ENCODE measurements at places on chromosomes 6 and 20.

DNA sequence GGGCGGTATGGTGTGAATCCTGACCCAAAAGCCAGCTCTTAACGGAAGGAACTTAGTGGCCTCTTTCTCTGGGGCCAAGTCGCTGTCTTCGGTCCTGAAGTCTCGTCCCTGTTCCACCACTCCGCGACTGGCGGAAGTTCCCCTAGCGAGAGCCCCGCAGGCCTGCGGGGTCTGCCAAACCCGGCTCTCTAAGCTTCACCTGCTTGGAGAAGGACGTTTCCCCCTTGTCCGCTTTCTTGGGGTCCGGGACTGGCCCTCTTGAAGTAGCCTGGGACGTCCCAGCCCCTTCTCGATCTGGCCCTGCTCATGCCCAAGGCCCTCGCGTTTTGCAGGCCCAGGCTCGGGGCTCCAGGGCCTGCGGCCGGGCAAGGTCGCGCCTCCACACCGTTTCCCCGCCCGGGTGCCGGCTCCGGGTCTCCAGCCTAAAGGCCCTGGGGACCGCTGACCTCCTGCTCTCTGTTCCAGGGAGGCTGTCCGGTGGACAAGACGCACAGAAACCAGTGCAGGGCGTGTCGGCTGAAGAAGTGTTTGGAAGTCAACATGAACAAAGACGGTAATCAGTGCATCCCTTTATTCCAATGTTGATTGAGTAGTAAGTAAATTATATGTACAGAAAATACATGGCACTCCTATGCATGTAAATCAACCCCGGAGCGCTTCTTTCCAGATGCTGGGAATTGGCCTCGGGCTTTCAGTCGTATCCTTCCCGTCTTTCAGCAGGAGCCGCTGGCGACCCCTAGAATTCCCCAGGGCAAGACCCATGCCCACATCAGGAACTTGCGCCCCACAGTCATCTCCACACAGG, 8.8 kb downstream of the NR2E1 start:
- DNase-seq, result no peak

DNA sequence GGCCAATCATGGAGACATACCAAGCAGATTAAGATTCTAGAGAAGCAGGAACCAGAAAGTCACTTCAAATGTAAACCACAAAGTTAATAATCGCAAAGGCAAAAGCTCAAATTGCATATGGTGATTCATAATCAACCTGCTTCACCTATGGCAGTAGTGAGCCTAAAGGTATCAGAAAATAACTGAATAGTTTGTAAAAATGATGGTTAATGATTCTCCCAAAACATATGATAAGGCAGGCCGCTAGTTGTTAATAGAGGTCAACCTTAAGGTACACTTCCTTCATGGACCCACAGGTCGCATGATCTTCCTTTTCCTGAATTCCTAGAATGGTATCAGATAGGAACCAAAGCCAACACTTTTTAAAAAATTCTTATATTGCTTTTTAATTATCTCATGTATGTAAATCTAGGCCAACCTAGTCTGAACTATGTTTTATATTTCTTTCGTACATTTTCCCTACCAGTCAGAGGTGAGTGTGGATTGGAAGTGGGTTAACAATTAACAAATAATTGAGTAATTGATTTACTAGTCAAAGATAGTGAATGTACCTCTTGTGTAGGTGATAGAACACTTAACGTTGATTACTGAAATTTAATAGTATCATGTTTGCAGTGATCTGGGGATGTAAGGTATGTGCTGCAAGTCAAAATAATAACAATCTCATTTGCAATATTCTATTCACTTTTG, 16.4 kb downstream of the TAAR2 start:
- DNase-seq, result no peak

DNA sequence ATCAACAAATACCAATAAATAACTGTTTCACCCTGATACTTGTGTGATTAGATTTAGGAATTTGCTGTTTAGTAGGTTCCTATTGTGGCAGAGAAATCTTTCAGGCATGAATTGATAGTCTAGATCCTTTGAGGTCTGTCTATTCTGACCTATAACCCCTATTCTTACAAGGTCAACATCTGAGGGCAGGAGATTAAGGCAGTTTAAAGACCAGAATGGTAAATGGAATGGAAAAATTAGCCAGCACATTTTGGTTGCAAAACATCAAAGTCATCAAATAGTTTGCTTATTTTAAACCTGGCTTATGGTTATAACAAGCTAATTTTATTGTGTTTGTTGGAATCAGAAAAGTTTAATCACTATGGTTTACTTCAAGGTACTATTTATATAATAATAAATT, 78.4 kb downstream of the LIN28B start:
- no peak for DNase-seq

DNA sequence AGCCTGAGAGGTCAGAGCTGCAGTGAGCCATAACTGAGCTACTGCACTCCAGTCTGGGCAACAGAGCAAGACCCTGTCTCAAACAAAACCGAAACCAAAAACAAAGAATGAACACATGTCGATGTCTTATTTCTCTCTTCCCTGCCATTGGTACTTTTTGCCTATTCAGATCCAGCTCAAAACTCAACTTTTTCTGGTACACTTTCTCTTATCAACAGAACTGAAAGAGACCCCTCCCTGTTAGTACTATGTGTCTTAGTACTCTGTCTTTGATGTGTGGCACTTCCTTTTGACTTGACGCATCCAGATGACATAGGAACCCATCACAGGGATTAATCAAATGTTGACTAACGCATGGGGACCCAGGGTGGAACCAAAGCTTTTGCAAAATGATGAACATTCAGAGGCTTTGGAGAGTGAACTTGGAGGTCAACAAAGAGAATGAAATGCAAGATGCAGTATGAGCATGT, 44.8 kb downstream of the AKAP12 start:
- no peak for DNase-seq

DNA sequence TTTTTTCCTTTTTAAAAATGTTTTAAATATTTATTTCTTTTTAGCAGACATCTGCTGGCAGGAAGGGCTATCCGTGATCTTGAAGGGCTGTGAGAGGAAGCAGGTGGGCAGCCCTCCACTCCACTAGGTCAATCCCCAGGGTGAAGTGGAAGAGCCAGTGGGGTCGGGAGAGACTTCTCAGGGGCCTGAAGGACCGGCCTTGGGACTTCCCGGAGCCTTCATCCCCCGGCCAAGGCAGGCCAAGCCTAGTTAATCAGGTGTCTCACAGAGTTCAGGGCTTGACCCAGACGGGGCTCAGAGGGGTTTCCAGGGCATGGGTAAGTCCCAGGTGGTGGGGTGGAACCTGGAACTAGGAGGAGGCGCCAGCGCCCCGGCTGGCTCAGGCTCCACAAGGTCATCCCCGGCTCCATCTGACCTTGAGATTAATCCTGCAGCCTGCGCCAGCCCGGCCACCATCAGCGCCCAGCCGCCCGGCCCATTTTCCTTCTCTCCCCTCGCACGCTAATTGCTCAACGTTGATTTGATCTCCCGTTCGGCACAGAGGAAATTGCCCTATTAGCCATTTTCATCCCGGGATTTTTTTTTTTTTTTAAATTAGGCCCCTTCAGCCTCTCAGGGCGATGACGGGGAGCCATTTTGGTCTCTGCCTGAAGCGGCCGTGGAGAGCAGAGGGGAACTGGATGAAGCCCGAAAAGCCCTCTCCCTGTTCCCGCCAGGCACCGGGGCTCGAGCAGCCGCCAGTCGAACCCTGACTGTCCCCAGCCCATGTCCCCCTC, 44.4 kb downstream of the MDFI start:
- no peak for DNase-seq

DNA sequence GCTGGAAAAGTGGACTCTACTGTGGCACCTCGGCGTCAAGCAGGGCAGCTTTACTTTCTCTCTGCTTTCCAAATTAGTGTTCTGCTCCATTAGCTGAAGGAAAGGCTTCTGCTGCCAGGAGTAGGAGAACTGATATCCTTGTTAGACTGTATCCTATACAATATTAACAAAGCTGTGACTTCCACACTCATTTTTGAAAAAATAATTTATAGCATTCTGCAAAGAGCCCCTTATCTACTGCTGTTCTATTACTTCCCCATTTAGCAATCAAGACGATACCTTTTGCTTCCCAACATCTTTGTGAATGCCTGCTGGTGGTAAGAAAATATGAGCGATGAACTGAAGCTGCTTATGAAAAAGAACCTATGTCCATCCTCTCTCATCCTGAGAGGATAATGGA, 151.1 kb downstream of the UBE3D start:
- DNase-seq, result no peak

DNA sequence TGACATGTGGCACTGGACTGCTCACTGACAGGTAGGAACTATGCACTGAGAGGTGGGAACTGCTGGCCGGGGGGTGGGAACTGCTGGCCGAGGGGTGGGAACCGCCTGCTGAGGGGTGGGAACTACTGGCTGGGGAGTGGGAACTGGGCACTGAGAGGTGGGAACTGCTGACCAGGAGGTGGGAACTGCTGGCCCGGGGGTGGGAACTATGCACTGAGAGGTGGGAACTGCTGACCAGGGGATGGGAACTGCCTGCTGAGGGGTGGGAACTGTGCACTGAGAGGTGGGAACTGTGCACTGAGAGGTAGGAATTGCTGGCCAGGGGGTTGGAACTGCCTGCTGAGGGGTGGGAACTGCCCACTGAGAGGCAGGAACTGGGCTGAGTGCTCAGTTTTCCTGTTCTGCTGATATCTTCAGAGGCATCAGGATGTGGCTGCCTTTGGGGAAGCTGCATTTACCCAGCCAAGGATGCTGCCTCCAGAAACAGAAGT, 90.2 kb downstream of the THBS2 start:
- DNase-seq, result no peak

DNA sequence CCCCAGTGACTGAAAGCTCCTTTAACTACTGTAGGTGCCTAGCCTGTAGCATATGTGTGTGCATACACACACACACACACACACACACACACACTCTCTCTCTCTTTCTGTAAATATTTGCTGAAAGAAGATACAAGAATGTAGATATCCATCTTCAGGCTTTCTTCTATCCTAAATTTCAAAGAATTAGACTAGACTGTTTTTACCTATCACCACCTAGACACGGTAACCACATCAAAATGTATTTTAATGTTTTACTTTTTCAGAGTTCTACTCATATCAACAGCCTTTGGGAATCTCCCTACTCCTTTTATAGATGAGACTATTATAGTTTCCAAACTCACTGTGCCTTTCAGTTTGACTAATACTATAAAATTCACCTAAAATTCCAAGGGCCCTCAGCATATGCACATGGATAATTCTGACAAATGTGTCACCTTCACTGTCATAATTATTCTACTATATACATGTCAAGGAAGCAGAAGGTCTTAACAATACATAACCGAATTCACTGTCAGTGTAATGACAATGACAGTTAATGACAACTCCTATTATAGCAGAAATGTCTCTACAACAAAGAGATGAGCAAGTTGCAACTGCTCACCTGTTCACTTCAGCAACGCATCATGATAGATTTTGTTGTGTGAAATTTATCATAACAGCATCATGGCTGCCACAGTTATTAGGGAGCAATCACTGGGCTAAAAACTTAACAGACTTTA, 236.5 kb downstream of the GMPR start:
- no peak for DNase-seq

- DNase-seq, result no peak
Observed at GRCh38 chr6:158293122-158293521, 19.1 kb upstream of the TULP4 start.

DNA sequence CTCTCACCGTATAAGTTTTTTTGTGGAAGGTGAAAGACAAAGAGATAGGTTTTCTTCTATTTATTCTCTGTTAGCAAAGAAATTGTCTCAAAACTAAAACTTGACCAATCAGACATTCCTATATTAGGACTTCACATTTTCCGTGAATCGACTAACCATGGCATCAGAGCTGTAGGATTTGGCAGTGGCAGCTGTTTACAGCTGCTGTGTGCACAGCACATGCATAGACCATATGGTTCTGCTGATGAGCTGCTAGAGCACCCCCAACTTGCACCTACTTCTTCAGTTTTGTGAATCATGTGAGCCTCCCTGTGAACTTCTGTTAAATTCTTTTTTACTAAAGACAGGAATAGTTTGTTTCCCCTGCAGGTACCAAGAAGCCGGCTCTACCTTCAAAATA, 157.9 kb downstream of the RFX6 start:
- DNase-seq, result no peak

DNA sequence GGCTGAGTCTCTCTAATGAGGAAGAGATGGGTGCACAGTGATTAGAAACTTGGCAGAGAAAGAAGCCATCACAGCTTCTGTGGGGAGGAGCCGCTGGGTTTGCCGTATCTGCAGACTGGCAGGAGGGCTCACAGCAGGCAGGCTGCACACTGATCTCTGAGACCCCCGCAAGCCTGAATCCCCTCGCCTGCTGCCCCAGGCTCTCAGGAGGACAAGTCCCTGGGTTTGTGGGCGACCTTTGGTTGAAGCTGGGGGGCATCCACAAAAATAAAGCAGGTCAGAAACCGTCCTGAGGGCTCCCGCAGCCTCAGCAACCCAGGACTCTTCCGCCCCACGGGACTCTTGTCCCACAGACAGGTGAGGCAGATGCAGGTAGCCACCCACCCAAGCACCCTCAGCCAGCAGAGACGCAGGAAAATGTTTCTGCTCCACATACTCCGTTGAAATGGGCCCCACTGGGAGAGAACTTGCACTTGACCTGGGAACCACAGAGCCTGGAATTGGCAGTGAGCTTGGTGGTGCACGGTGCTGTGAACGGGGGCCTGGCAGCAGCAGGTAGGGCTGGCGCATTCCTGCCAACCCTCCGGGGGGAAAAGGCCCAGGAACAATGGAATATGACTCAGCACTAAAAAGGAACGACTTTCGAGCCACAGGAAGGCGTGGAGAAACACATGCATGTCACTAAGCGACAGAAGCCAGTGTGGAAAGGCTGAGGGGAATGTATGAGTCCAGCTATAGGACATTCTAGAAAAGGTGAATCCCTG, 89.9 kb downstream of the YTHDF1 start:
- no peak for DNase-seq

- no peak for DNase-seq
Observed at GRCh38 chr6:131954059-131954774, 3.0 kb upstream of the CCN2 start.

DNA sequence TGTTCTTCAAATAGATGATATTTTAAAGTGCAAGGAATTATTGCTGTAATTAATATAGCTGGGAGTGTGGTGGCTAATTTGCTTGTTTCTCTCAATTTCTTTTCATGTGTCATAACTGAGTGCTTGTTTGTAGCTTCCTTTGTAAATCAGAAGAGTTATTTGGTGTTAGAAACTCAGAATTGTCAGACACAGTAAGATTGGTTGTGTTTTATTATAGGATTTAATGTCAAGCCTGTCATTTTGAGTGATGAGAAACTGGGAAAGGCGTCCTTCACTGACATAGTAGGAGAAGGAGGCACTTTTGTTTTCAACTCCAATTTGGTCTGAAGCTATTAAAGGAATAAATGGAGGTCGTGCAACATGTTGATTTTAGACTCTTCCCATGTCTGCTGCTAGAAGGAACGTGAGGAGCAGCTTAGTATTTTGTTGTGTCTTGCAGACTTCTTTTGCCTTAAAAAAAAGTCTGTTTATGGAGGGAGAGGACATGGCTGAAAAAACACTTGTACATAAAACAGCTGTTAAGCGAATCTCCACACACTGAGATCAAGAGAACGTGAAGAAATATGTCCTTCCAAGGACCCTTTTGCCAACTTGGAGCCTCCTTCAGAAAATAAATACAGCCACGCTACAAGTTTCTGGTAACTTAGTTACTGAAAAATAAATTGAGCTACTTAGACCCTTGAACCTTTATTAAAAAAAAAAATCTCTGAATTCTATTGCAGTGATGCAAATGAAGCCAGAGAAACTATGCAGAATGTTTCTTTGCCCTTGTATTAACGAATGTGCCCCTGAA, 59.5 kb downstream of the BMP6 start:
- no peak for DNase-seq

GRCh38 chr20:63778857-63779256, 39.3 kb downstream of the SLC2A4RG start:
- no peak for DNase-seq

Measured in mesothelial cell of epicardium (in vitro differentiated cells).